Pancreas (tissue), 10 donors: ENCODE measurements at places on chromosomes 2 and 18.
A peak's percentile ranks its signal among the peaks of the same experiment; 100 is the strongest.

DNA sequence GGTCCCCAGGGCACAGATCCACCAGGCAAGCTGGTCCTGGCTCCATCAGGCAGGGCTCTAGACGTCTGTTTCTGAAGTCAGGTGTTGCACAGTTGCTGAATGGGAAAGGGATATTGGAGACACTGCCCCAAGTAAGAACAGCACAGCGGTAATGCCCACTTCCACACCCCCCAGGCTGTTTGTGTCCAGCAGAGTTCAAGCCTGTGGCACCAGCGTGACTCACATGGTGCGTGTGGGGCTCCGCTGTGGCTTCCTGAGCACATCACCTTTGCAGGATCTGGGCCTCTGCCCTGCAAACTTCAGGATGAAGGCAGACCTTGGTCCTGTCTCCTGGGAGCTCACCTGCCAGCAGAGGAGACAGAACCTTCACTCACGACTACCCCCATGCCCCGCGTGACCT, 203.3 kb downstream of the TFCP2L1 start:
- DNase-seq: no peak

- DNase-seq: no peak
Measured at GRCh38 chr18:57362714-57363113, 10.4 kb downstream of the ST8SIA3 start.

DNA sequence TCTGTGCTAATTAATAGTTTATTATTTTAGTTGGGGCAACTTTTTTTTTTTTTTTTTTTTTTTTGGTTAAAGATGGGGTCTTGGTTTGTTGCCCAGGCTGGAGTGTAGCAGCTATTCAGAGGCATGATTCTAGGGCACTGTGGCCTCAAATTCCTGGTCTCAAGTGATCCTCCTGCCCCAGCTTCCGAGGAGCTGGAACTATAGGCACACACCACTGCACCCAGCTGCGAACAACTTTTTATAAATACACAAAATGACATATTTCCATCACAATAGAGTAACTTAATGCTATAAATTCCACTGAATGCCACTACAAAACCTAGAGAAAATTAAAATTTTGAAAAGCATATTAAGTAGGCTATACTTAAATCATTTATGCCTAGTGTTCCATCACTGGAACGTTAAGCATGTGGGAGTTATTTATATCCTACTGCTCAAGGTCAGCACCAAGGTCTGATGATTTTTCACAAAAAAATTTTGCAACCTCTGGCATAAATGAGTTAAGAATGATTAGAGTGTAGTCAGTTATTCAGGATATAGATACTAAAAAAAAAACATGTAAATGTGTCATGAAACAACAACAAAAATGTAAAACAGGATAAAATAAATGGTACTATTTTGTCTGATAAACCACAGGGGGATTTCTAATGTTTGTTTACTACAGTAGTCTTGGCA, 46.8 kb downstream of the GFPT1 start:
- no peak for DNase-seq

GRCh38 chr2:84832772-84833461, 48.0 kb downstream of the TRABD2A start:
- DNase-seq: peak; percentile 40

DNA sequence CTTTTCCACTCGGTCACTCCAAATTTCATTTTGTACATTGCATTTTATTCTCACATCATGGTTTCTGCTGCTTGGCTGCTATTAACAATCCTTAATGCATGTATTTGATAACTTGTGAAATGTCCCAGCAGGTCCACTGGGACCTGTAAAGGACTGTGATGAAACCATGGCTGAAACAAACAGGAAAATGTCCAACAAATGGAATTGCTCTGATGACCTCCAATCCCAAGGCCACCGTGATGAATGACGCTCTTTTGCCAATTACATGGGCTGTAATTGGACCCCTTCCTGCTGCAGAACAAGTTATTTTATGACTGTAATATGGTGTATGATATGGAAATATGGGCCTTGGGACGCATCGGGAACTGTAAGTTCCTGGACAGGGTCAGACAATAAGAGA, 224.2 kb upstream of the CXCR4 start:
- DNase-seq: no peak

DNA sequence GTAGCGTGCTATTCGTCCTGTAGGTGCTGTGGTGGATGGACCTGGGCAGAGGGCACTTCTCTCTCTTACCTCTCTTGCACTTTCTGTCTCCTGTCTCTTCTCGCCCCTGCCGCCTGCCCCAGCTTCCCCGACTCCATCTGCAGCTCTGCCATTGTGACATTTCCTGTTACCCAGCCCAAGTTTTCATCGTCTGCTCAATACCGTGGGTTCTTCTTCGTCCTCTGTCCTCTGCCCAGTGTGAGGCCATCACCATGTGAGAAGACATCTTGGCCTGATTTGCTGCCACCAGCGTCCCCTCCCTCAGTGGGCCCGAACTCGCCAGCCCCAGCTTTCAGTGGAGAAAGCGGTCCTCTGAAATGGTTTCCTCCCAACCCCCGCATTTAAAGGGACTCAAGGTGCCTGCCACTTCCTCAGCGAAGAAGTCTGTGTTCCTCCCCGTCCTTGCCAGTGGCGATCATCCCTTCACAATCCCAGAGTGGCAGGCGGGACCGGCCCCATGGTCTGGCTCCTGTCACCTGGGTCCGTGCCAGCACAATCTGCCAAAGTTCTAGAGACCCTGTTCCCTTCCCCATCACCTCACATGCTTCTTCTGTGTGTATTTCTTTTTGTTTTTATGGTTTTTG, 18.0 kb downstream of the TGOLN2 start:
- DNase-seq: no peak
